ENCODE measurements at places on chromosomes 11 and 22.

GRCh38 chr22:46797355-46797754, 34.9 kb downstream of the TBC1D22A start:
- DNase-seq, result no peak

DNA sequence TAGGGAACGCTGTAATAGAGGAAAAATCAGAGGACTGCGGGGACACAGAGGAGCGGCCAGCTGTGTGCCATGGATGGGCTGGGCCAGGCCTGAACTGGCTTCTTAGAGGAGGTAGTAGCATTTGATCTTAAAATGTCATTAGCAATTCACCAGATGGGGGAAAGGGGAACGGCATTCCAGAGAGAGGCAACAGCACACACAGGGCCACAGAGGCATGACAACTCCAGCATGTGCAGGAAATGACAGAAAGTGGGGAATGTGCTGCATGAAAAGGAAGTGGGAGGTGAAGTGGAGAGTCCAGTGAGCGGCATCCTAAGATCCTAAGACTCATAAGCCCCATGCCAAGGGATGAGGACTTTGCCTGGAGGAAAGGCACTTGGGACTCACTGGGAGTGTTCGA, 69.0 kb downstream of the UBASH3B start:
- no peak for DNase-seq

DNA sequence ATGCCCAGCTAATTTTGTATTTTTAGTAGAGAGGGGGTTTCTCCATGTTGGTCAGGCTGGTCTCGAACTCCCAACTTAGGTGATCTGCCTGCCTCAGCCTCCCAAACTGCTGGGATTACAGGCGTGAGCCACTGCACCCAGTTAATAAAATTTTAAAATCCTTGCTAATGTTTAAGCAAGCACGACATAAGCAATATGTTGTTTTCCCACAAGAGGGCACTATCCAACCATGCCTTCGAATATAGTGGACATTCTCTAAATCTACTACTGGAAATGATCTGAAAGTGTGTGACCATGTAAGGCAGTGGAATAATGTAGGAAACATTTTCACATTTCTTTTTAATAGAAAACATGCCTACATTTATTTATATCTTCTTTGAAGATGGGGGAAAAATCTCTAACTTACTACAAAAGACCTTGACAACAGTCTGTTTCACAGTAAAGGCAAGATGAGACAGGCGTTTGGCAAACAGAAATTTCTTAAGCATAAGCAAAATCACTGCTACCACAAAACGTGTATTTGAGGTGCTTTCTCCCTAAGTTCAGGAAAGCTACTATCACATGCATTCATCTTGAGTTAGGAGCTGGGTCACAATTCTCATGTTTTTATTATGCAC, 38.2 kb downstream of the PITPNB start:
- no peak for DNase-seq

- DNase-seq, result no peak
Observed at GRCh38 chr11:88188932-88189253, 13.7 kb upstream of the RAB38 start.

GRCh38 chr22:37641561-37641949, 2.1 kb downstream of the SH3BP1 start:
- no peak for DNase-seq

DNA sequence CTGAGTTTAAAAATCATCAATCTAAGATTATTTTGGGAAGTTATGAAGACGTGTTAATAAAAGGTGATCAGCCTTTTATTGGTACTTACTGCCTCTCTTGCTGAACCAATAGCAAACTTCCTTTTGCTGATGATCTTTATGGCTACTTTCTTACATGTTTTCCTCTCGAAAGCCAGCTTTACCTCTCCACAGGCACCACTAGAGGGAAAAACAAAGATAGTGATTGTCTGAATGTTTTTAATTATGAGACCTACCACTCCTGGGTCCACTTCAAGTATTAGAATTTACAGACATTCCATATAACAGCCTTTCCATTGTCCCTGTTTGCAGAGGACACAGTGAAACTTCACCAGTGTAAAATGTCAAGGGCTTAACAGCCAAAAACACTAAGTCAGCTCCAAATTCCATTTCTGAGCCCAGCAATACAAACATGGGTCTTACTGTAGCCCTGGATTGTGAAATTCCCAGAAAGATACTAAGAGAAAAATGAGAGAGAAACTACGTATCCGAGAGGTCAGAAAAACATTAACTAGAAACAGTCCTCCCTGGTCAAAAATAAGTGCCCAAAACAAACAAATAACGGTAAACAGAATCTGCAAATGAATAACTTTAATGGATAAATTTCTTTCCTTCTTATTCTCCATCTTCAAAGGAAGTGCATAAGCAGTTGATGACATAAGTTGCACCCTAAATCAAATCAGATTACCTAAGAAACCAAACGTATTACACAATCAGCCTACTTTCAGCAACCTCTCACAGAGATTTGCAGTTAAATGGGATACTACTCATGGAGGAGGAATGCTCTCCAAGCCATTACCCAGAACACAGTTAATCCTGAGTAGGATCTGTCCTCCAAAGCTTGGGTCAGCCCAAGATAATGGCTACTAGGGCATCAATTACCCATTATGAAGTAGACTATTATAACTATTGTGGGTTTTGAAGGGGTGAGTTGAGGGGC, 29.5 kb downstream of the CHEK2 start:
- no peak for DNase-seq

DNA sequence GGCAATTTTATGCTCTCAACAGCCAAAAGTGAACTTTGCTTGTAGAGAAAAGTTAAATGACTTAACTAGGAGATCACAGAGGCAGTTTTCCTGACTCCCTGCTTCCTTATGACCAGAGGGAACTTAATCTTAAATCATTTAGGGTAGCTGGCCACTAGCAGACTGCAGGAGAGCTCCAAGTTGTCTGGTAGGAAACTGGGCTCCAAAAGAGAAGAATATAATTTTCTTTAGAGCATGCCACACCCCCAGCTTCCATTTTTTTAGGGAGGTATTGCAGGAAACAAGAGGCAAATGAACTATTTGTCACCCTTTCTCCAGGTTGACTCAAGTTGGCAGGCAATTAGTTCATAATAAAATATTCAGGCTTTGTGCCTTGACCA, 2.6 kb downstream of the METTL15 start:
- DNase-seq, result no peak
